AG09319 (cell line): ENCODE measurements at places on chromosomes 2 and 18.
A peak's percentile ranks its signal among the peaks of the same experiment; 100 is the strongest.

GRCh38 chr2:189505492-189505891, 64.2 kb downstream of the WDR75 start:
- DNase-seq: no peak

DNA sequence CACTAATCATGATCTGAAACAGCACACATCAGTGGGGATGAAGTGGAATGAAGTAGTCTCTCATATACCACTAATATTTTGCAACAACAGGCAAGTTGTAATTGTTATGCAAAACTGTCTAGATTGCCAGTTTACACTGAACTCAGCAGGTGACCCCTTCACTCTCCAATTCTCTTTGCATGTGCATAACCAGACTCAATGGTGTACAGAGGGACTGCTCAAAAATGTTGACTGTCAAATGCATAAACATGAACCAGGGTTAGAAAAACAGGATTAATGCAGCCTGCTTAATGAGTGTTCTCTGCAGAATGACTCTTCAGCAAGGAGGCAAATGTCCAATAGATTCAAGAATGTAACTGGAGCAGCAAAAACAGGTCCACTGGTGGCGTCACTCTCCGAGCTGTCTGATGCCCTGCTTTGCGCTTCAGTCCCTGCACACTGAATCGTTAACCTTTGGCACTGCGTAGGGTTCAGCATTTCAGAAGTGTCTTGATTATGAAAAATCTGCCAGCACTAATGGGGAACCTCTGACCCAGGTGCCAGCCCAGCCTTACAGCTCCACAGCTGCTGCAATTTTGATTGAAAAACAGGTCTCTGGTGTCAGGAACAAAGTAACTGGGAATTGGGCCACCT, 209.3 kb downstream of the TDRD15 start:
- no peak for DNase-seq

- DNase-seq: no peak
These were observed 6.6 kb upstream of the KANSL1L start for GRCh38 chr2:210177769-210178168.

GRCh38 chr2:204010628-204011560, 74.3 kb downstream of the ICOS start:
- DNase-seq: no peak

GRCh38 chr2:226977775-226978190, 141.9 kb downstream of the RHBDD1 start:
- DNase-seq: no peak

DNA sequence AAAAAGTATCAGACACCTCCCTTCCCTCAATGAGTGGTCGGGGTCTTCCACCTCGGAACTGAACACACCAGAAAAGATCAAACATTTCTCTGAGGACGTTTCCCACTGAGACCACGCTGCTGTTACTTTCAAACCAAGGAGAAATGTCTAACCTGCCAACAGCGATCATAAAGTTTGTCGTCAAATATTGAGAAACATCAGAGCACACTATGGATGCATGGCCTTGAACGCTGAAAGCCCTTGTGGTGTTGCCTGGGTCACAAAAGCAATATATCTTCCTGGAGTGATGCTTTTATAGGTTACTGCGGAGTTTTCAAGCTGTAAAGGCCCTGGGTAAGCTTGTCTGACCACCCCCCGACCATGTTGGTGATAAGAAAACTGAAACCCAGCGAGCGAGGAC, 70.2 kb upstream of the ID2 start:
- DNase-seq: no peak

- DNase-seq: no peak
These were observed 19.3 kb downstream of the GPR55 start for GRCh38 chr2:230905448-230906421.

- DNase-seq: no peak
These were observed 196.3 kb downstream of the DCDC2C start for GRCh38 chr2:3899536-3900155.

DNA sequence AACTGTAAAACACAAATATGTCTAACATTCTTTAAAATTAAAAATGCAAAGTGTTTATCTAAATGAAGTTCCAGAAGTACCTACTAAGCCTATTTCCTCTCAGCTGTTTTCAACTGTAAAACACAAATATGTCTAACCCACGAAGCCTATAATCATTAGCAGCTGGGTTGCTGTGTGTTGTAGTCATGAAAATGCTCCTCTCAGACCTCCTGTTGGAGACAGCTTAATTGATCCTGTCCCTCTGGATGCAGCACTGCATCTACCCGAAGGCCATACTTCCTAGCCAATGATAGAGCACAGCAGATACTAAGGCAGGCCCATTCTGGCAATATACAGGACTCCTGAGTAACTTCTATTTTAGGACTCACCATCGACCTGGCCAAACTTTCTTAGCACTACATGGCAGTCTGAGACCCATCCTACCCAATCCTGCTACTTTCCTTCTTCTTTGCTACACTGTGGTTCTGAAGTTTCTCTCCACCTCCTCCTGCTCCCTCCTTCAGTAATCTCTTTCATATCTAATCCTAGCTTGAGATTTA, 92.5 kb upstream of the RBBP8 start:
- peak; percentile 52 for DNase-seq

- no peak for DNase-seq
These were observed 96.6 kb upstream of the NOSTRIN start for GRCh38 chr2:168705534-168706470.

DNA sequence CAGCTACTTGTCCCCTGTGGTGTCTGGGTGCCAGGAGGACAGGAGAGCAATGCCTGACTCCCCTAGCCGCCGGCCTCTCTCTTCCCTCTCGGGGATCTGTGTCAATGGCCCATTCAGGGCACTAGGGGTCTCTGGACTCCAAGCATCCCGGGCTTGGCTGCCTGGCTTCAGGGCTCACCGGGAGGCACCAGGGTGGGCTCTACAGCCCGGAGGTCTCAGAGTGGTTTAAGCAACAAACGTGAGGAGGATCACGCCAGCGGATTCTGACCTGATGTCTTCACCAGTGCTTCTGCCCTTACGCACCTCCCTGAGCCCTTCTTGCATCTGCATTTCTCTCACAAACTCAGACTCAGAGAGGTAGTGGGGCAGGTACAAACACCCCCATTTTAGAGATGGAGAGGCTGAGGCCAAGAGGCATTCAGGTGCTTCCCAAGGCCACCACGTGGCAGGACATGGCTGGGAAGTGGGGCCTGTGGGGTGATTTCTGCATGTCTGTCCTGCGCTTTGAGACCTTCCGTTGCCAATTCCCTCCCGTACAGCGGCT, 243.0 kb downstream of the CELF4 start:
- DNase-seq: no peak

DNA sequence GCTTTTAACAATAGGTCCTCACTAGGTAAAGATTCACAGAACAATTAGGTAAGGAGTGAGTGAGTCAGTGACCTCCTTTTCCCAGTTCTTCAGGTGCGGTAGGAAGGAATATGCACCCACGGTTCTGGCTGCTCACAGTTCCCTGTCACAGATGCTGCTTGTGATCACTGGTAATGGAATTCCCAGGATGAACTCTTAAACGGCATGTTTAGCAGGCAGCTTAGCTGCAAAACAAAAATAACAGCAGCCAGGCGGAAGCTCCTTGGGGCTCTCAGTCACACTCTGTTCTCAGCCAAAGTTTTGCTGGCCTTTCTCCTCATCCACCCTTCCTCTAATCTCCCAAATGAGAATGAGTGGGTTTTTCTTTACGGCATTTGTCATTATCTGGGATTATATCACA, 274.5 kb downstream of the MYT1L start:
- DNase-seq: no peak

DNA sequence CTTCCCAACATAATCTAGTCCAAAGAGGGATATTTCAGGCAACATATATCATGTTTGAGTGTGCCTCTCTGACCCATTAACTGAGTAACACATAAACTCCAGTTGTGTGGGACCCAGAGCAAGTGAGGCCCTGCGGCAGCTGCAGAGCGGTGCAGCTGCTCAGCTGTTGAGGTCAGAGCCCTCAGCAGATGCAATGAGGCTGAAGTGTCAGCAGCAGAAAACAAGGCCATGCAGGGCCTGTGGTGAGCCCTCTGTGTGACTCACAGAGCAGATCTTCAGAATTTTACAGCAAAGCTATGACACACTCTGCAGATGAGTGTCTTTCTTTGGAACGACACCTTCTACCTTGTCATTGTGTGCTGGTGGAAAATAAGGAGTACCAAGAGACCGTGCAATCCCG, 168.5 kb downstream of the CBLN2 start:
- no peak for DNase-seq

DNA sequence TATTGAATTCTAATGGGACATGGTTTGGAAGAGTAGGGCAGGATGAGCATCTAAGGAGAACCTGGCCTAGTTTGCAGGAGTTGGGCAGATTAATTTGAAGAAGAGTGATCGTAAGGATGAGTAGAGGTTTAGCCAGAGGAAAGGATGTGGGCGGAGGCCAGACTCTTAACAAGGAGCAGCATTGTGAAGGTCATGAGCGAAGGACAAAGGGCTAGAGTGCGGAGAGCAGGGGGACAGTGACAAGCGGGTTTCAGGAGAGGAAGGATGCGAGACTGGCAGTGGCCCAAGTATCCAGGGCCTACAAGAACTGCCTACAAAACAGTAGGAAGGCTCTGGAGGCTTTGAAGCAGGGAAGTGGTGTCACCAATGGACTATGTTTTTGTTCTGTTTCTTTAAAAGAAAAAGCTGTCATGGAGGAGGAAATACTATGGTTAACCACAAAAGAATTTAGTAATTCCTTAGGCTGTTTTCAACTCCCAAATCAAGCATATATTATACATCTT, 20.1 kb downstream of the SLC66A3 start:
- DNase-seq: no peak

GRCh38 chr2:112031473-112032223, 23.4 kb upstream of the TMEM87B start:
- no peak for DNase-seq

GRCh38 chr2:215364157-215365155, 52.6 kb downstream of the ATIC start:
- DNase-seq: no peak

DNA sequence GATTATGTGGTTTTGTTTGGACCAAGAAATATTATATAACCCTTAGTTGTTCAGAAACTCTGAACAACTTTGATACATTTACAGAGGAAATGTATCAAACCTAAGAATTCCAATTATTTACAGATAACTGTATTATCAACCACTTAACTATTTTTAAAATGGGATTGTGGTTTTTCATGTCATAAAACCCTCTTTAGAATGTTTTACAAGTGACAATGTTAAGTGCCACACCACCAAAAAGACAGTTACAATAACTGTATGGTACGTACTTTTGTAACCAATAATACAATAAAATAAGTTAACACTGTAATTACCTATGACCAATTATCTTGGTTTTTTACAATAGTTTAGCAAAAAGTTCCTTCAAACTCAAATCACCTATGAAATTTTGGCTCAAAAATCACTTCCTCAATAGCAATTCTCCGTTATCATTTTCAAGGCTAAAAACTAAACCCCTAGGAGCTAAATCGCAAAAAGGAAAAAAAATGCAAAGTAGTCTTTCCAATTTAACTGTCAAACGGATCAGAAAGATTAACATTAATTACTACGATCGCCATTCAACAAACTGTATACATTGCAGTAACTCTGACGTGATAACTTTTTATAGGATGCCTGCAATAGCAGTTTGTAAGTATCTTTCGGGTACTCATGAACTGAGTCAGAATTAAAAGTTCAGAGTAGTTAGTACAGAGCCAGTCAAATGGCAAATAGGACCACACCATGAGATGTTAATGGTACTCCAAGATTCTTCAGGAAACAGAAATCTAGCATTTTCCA, 1.5 kb downstream of the ROCK1 start:
- DNase-seq: no peak

- DNase-seq: no peak
These were observed 110.9 kb downstream of the STK39 start for GRCh38 chr2:168136392-168136977.

- DNase-seq: no peak
These were observed 14.3 kb upstream of the KCMF1 start for GRCh38 chr2:84956334-84957297.

- DNase-seq: no peak
These were observed 187.6 kb downstream of the ASB1 start for GRCh38 chr2:238614376-238614775.

DNA sequence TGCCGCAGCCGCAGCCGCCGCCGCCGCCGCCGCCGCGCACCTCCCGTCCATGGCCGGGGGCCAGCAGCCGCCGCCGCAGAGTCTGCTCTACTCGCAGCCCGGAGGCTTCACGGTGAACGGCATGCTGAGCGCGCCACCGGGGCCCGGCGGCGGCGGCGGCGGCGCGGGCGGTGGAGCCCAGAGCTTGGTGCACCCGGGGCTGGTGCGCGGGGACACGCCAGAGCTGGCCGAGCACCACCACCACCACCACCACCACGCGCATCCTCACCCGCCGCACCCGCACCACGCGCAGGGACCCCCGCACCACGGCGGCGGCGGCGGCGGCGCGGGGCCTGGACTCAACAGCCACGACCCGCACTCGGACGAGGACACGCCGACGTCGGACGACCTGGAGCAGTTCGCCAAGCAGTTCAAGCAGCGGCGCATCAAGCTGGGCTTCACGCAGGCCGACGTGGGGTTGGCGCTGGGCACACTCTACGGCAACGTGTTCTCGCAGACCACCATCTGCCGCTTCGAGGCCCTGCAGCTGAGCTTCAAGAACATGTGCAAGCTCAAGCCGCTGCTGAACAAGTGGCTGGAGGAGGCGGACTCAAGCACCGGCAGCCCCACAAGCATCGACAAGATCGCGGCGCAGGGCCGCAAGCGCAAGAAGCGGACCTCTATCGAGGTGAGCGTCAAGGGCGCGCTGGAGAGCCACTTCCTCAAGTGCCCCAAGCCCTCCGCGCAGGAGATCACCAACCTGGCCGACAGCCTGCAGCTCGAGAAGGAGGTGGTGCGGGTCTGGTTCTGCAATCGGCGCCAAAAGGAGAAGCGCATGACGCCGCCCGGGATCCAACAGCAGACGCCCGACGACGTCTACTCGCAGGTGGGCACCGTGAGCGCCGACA, 2.4 kb downstream of the POU3F3 start:
- DNase-seq: no peak

DNA sequence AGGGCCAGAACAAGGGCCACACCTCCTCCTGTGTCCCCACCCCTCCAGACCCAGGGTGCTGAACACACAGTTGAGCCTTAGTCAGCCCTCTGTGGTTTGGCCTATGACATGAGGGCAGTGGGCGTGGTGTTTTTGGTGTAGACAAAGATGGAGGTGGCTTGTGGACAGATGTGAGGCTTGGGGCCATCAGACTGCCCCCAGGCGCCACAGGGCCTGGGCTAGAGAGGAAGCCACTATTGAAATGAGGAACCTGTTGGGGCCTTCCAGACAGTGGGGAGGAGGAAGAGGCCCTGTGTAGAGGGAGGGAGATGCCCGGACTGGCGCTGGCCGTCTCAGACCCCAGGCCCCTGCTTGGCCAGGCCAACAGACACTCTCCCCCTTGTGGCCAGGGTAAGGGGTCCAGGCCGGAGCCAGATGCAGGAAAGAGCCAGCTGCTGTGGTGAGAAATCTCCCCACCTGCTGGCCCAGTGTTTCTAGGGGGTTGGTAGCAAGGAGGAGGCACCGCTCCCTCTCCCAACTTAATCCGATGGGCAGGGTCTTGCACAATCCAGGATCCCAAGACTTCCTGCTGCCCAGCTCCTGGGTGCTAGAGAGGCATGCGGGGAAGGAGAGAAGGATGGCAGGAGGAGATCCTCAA, 53.8 kb downstream of the SMAD7 start:
- no peak for DNase-seq

GRCh38 chr18:9017905-9018227, 84.6 kb upstream of the NDUFV2 start:
- no peak for DNase-seq
